Trophoblast cell (in vitro differentiated cells and primary cell): ENCODE measurements at places on chromosomes 3 and 15.

DNA sequence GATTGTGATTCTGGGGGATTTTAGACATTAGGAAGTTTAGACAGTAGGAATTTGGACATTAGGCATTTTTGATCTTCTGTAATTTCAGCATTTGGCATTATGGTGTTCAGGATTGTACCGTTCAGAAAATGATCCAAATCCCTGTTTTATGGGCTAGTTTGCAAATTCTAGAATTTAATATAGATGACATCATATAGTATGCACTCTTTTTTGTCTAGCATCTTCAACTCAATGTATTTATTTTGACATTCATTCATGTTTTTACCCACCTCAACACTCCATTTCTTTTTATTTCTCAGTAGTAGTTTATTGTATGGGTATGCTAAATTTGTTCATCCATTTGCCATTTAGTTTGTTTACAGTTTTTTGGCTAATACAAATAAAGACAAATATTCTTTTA lies 105.3 kb upstream of the ZPLD1 start:
- no peak for DNase-seq

- no peak for DNase-seq
Measured at GRCh38 chr3:126551121-126551838, 7.5 kb downstream of the C3orf22 start.

DNA sequence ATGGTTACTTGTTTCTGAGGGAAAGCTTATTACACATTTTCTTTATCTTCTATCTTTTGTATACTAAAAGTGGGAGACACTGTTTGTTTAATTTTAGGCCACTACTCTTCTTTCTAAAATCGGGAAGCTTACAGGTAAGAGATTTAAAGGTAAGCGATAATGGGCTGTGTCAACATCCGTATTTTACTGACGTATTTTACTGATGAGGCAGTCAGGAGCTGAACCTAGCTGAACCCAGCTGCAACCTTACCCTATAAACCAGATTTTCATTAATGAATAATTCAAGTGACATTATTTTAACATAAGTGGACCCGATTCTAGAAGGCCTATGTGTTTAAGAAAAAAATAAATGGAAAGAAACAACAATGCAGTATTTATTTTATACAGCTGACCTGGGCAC lies 13.1 kb downstream of the PSMD6 start:
- DNase-seq: no peak

GRCh38 chr3:137687181-137687879 lies 76.8 kb upstream of the SOX14 start:
- peak; percentile 29 for DNase-seq

- DNase-seq: no peak
Measured at GRCh38 chr3:152879130-152879789, 44.3 kb downstream of the P2RY1 start.

GRCh38 chr3:10194328-10195071 lies 29.8 kb downstream of the IRAK2 start:
- DNase-seq: no peak

DNA sequence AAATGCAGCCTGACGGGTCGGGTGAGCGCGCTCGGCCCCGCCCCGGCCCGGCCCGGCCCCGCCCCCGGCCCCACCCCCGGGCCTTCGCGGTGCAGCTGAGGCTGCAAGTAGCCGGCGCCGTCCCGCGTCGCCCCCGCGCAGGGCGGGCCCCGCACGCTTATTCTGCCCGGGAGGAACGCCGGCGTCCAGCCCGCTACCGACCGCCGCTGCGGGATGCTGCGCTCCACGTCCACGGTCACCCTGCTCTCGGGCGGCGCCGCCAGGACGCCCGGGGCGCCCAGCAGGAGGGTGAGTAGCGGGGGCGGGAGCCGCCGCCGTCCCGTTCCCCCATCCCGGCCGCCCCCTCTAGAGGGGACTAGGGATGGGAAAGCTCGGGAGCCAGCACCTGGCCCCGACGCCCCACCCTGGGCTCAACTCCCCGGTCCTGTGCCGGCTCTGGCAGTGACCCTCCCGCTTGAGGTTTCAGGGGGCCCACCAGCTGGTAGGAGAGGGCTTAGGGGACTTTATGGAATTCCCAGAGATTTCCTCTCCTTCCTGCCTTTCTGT lies at the start of gene MYZAP:
MYZAP (plus strand) TSS at position 83 of the 546 bp plus-strand sequence; CDS start at position 214, 131 bp downstream.
- peak; percentile 81 for DNase-seq

DNA sequence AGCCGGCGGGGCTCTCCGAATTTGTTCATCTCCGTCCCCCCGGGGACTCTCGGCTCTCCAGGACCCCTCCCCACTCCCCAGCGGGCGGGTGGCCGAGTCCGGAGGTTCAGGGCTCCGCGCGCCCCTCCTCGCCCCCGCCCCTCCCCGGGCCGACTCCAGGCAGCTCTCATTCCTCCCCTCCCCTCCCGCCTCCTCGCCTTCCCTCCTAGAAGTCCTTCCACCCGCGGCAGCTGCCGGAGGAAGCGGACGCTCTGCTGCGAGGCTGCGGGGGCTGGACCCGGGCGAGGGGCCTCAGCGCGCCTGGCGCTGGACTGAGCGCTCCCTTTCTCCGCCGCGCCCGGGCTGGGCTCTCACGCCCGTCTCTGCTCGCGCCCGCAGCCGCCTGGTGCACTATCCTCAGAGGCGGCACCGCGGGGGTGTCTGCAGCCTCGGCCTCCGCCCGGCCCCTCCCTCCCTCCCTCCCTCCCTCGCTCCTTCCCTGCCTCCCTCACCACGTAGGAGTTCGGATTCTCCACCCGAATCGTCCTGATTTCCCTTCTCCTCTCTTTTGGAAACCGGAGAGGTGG lies at the start of gene ROBO2:
ROBO2 (plus strand) TSS at position 494 of the 566 bp plus-strand sequence. CDS start 687 bp downstream, outside the sequence.
- no peak for DNase-seq

DNA sequence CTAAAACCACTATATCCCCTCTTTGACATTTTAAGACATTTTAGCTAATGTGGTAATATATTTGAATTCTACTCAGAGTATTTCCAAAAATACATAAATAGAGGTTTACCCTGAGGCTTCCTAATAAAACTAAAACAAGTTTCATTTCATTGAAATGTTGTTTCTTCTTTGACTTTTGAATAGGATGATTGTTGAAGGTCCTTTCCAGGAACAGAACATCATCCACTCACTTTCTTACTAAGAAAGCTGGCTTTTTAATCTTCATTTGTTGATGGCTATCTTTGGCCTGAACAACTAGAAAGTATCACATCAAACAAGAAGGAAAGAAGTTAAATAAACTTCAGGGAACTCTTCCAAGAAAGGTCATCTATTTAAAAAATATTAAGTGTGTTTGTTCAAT lies 169.7 kb downstream of the RAP2B start:
- no peak for DNase-seq

GRCh38 chr3:126356373-126357264 lies 589 bp downstream of the KLF15 start:
- no peak for DNase-seq

GRCh38 chr3:47666118-47666517 lies 87.5 kb upstream of the CSPG5 start:
- DNase-seq: no peak

DNA sequence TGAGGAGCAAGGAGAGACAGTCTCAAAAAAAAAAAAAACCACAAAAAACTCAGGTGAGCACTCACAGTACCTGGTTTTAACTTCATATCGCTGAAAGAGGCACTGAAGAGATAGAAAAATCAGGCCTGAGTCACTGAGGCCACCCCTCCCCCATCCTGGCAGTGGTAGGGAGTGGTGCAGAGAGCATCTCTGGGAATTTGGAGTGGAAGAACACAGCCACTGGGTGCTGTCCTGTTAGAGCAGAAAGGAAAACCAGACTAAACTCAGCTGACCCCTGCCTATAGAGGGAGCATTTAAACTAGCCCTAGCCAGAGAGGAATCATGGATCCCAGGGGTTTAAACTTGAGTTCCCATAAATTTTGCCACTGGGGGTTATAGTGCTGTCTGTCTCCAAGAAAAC lies 22.2 kb upstream of the DNAJC13 start:
- no peak for DNase-seq

- DNase-seq: no peak
Measured at GRCh38 chr3:170258105-170258487, 35.9 kb downstream of the PRKCI start.

DNA sequence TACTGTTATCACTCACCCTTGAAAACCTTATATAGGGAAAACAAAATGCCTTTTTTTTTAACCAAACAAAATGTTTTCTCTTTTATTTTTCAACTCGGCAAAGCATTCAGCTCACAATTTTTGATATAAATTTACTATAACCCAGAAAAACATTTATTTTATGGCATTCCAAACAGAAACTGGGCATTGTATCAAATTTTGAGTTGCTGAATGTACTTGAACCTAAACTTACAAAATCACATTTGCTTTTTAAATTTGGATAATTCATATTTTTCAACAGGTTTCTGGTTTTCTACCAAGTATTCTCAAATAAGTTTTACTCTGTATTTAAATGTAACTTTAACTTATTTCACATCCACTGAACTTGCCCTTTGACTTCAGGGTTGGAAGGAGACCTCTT lies 405.6 kb downstream of the GRM7 start:
- DNase-seq: no peak

DNA sequence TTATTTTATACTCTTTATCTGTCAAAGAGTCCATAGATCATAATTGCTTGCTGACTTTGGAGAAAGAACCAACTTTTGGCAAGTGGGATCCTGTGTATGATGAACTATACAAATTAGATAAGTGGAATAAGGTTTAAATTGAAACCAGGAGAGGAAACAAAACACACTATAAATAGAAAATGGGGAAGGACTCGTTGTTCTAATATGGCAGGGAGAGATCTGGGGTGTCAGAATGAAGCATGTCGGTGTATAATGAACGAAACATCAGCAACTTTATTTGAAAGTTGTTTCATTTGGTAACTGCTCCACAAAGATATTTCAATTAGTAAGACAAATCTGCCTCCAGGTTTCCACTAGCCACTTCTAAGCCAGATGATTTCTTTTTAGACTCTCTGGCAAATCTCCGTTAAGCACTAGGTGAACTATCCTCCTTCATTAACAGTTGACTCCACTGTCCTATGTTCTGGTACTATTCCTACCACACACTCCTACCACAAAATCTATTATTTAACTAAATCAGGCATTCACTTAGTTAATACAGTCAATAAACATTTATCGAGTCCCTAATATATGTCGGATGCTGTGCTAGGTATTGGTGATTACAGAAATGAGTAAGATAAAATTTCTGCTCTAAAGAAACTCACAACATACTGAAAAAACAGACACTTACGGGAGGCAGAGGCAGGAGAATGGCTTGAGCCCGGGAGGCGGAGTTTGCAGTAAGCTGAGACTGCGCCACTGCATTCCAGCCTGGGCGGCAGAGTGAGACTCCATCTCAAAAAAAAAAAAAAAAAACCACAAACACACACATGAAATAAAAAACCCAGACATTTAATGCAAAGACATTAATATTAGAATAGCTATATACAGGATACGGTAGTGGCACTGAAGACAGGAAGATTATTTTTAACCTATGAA lies 20.1 kb downstream of the SLC15A2 start:
- DNase-seq: no peak

- DNase-seq: no peak
Measured at GRCh38 chr15:28093752-28094535, 5.2 kb downstream of the OCA2 start.
